A549 (cell line): ENCODE measurements at places on chromosomes 2 and 18.

- no peak for DNase-seq
Observed at GRCh38 chr2:35929551-35929950, 426.0 kb upstream of the CRIM1 start.

DNA sequence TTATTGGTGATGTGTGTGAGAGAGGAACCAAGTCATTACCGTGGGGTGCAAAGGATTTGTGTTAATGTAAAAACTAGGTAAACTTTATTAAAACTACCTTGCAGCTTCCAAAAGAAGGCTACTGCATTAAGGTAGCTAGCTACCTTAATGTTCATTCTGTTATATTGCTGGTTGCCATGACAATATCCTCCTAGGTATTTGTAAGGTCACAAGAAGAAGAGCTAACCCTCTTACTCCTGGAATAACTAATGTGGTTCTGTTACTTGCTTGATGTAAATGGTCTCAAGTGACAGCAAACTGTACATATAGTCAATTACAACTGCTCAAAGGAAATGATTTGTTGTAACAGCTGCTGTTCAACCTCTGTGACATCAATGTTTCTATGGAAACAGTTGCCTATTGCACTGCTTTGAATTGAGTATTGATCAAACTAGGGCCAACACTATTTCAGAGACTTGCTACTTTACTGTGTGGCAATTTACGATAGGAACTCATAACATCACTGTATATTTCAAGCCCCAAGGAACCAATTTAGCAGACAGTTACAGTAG is 319.8 kb upstream of the HNRNPA3 start:
- DNase-seq = no peak

- peak; percentile 5 for DNase-seq
Observed at GRCh38 chr2:206556357-206556949, 85.8 kb upstream of the FAM237A start.

DNA sequence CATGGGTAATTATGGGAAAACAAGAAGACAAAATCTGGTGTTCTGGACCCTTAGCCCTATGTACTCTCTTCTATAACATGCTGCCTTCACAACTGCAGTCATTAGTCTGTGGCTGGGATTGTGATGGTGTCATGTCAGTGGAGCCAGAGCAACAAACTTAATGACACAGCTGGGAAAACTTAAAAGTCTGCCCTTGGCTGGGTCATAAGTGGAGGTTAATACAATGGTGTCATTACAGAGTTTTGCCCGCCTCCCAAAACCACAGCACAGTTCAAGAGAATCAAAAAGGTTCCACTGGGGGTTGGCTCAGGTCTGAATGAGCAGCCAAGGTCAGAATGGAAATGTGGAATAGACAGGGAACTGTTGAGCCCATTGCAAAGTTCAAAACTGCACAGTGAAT is 455.7 kb upstream of the PIK3C3 start:
- DNase-seq = no peak

- DNase-seq = no peak
Observed at GRCh38 chr2:7077660-7078267, 160.6 kb downstream of the RNF144A start.

GRCh38 chr2:98346311-98347236 is at the start of gene CNGA3:
Gene CNGA3, plus strand, starts transcription at chr2:98346456. Its CDS starts 23,520 bp downstream, at chr2:98369976.
- no peak for DNase-seq

GRCh38 chr2:18123211-18123570 is 244.7 kb downstream of the KCNS3 start:
- DNase-seq = no peak

GRCh38 chr2:170680172-170680941 is 34.8 kb upstream of the SP5 start:
- no peak for DNase-seq

DNA sequence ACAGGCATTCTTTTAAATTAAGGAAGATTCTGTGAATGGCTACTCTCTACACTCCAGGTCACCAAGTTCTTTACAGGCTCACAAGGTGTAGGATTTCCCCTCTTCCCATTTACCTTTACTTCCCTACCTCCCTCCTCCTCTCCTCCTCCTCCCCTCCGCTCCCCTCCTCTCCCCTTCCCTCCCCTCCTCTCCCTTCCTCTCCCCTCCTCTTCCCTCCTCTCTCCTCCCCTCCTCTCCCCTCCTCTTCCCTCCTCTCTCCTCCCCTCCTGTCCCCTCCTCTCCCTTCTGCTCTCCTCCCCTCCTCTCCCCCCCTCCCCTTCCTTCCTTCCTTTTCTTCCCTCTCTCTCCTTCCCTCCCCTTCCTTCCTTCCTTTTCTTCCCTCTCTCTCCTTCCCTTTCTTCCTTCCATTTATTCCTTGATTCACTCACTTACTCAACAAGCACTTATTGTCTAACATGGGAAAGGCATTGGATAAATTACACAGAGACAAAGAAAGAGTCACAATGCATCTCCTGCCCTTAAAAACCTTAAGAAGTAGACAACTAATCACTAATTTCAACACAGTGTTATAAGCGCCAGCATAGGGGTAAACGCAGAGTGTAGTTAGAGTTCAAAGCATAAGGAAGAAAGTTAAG is 152.3 kb downstream of the CCDC178 start:
- DNase-seq = no peak

GRCh38 chr18:80202264-80202998 is 44.9 kb downstream of the PARD6G start:
- DNase-seq = no peak

GRCh38 chr2:132496555-132496954 is 80.0 kb downstream of the GPR39 start:
- DNase-seq = no peak

DNA sequence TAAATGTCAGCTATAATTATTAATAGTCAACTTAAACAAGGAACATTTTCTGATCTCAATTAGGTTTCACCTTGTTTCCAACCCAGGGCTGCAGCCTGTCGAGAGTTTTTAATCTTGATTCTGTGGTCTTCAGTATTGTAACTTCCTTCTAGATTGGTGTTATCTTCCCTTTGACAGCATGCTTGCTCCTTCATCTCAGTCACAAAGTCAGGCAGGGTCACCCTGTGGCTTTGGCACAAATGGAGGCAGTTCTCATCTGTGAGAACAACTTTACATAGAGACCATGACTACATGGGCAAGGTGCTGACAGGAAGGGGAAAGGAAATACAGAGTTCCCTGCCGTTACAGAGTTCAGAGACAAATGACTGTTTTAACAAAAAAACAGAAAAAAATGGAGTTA is 50.5 kb downstream of the HNRNPLL start:
- DNase-seq = no peak

GRCh38 chr2:197960786-197961185 is 156.4 kb downstream of the PLCL1 start:
- no peak for DNase-seq

DNA sequence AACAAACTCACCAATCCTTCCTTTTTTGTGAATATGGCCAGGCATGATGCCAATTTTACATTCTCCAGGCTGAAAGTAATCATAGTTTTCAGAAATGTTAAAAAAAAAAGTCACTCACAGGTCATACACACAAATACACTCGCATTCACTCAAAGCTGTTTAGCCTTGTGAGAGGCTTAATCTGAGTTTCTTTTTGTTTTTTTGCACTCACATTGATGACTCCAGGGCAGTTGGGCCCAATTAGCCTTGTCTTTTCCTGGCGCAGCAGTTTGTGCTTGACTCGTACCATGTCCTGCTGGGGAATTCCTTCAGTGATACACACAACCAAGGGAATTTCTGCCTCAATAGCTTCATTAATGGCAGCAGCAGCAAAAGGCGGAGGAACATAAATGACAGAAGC is 18.0 kb downstream of the SUCLG1 start:
- no peak for DNase-seq

DNA sequence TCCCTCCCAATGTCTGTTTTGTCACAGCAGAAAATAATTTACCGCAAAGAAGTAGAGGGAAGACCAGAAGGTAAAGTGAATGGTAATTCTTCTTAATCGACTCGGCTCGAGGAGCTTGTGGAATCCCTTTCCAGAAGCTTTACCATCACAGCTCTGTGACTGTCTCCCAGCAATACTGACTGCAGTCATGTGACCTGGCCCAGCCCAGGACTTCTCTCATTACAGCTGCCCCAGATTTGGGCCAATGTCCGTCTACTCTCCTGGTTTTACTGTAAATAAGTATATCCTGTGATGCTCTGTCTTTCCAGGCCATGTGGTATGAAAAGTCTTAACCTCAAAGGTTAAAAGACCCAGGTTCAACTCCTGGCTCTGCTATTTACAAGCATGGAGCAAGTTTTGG is 18.9 kb upstream of the ELOA2 start:
- no peak for DNase-seq

DNA sequence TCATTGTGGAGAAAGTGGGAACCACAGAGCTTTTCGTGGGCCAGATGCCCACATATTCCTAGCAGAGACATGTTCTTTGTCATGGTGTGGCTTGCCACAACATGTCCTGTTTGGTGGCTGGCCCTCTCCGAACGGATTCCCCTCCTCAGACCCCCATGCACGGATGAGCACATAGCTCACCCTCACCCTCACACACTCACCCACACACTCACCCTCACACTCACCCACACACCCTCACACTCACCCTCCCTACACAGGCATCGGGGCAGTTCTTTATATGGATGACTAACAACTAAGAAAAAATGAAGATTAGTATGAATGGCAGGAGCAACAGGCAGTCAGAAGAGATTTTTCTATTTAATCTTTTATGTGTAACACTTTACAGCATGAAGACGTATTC is 149.9 kb downstream of the ZNF236 start:
- no peak for DNase-seq

DNA sequence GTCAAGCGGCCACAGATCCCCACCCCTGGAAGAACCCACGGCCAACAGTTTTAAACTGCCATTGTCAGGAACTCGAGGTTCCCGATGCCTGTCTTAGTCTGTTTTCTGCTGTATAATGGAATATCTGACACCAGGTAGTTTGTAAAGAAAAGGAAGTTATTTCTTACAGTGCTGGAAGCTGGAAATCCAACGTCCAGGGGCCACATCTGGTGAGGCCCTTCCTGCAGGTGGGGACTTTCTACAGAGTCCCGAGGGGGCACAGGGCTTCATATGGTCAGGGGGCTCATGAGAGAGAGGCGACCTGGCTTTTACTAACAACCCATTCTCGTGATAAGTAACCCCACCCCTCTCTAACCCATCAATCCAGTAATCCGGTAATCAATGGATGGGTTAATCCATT is 501.6 kb upstream of the MYT1L start:
- DNase-seq = no peak

GRCh38 chr18:59189008-59189407 is 30.9 kb upstream of the GRP start:
- DNase-seq = no peak

DNA sequence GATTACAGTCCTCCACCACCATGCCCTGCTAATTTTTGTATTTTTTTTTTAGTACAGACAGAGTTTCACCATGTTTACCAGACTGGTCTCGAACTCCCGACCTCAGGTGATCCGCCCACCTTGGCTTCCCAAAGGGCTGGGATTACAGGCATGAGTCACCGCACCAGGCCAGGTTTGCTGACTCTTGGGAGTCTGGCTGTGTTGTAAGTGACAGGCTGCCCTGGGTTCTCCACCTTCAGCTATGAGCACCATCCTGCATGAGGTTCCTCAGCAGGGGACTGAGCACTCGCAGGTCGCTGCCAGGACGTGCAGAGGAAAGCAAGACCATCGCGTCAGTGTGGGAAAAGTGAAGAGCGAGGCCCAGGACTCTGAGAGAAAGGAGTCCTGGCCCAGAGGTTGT is 112.6 kb upstream of the NDUFV2 start:
- no peak for DNase-seq

- peak; percentile 66 for DNase-seq
Observed at GRCh38 chr2:191612496-191612895, 65.4 kb upstream of the NABP1 start.

DNA sequence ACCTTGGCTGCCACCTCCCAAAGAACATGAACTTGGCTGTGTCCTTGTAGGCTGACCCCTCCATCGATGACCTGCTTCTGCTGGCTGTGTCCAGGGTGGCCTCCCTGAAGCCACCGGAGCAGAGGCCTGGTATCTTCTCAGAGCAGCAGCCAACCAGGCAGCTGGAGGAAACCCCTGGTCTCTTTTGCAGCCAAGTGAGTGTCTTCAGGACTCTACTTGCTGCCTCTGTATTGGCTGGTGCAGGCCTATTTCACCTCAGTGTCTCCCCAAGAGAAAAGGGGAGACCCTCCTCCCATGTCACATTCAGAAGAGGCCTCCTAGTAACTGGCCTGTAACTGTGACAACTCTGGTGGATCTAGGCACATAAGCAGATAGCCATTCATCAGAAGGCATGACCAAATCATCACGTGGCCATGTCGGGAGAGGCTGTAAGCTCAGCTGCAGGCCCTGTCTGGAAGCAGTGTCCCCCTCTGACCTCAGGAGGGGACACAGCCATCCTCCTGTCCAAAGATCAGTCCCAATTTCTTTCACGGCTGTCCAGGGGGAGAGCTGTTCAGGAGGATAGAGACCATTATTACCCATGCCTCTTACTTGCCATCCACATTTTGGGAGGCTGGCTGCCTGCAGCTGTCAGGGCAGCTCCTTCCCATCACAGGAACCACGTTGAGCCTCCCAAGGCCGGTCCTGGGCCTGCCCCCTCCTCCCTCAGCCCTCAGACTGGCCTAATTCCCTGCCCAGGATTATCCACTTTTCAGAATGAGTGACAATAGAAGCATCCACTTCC is 20.9 kb upstream of the ROCK2 start:
- DNase-seq = no peak
